Glomerular endothelial cell (primary cell): ENCODE measurements at places on chromosomes 12 and 14.

DNA sequence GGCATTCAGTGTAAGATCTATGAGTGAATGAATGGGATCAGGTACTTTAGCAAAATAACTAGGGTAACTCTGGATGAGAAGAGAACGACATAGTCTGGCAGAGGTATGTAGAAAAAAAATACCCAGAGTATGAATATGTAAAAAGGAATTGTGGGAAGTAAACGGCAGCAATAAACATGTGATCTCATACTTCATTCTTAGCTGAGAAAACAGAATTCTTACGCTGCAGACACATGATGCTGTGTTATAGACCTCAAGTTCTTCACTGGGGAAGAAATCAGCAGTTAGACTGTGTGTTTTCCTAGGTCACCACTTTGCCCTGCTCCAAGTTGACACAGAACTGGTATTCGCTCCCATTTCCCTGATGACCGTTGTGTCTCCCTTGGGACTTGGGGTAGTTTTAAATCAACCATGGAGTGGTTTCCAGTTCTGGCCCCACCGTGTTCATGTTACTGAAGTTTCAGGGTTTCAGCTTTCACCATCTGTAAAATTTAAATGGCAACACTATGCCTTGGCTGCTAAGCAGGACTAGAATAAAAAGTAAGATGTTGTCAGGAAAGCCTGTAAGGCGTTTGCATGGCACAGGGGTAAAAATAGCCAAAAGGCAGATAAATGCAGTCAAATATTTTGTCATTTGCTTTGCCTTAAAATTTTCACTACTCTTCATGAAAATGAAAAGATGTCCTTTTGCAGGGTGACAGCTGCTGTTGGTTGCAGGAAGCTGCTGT lies 223.7 kb downstream of the PELI2 start:
- DNase-seq = no peak

- DNase-seq = no peak
These were observed 8.0 kb downstream of the CCDC198 start for GRCh38 chr14:57485635-57486034.

- DNase-seq = no peak
These were observed 85.0 kb downstream of the PIWIL1 start for GRCh38 chr12:130422676-130423075.

DNA sequence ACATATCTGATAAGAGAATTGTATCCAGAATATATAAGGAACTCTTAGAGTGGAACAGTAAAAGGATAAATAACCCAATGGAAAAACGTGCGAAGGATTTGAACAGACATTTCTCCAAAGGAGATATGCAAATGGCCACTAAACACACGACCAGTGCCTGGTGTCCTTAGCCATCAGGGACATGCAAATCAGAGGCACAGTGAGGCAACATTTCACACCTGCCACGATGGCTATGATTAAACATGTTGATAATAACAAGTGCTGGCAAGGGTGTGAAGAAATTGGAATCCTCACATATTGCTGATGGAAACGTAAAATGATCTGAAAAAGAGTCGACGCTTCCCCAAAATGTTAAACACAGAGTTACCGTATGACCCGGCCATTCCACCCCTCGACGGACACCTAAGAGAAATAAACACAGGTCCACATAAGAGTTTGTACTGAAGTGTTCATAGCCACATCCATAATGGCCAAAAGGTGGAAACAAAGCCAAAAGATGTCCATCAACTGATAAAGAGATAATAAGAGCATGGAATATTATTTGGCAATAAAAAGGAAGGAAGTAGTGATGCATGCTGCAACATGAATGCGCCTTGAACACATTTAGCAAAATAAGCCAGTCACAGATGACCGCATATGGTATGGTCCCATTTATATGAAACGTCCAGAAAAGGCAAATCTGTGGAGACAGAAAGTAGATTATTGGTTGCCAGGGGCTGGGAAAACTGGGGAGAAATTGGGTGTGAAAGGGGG lies 6.3 kb upstream of the TMEM121 start:
- DNase-seq = no peak

DNA sequence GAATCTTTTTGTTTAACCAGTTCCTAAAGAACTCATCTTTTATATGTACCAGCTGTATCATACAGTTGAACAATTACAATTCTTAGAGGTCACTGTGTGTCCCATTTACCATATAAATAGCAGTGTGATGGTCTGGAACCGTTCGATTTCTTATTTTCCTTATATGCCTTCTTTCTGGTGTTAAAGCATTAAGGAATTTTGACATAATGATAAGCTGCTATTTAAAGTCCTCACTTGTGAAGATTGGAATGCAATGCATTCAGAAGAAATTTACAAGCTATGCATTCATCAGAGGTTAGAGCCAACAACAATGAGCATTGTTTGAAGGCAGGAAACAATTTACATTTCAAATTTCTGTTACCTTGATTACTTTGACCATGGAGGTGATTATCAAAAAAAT lies 80.0 kb upstream of the PRICKLE1 start:
- DNase-seq = no peak

GRCh38 chr12:128938886-128939285 lies 85.6 kb downstream of the GLT1D1 start:
- no peak for DNase-seq

DNA sequence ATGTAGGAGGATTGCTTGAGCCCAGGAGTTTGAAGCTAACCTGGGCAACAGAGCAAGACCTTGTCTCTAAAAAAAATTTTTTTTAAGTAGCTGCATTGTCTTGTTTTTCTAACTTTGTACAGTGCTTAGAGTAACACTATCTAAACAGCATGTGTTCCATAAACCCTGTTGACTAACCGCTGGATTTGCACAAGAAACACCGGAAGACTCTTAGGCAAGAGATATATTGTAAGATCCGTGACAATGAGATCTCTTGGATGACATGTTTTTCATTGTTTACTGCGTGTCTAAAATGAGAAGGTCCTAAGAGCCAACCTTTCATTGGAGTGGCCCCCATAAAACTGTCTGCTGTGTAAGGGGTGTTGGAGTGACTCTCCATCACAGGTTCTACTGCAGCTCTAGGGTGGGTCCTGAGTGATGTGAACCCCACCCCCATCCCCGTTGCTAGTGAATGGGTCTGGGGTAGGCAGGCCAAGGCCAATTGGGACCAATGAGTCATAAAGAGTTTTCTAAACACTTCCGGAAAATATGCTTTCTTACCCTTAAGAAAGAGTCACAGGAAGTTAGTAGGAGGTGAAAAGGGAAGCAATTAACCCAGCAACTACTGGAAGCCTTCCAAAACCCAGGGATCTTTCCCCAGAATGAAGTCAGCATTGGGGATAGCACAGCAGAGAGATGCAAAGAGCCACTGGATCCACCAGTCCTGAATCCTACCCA lies 24.3 kb upstream of the PCNX1 start:
- DNase-seq = peak; percentile 58

GRCh38 chr14:87785897-87786296 lies 207.1 kb downstream of the GALC start:
- no peak for DNase-seq

DNA sequence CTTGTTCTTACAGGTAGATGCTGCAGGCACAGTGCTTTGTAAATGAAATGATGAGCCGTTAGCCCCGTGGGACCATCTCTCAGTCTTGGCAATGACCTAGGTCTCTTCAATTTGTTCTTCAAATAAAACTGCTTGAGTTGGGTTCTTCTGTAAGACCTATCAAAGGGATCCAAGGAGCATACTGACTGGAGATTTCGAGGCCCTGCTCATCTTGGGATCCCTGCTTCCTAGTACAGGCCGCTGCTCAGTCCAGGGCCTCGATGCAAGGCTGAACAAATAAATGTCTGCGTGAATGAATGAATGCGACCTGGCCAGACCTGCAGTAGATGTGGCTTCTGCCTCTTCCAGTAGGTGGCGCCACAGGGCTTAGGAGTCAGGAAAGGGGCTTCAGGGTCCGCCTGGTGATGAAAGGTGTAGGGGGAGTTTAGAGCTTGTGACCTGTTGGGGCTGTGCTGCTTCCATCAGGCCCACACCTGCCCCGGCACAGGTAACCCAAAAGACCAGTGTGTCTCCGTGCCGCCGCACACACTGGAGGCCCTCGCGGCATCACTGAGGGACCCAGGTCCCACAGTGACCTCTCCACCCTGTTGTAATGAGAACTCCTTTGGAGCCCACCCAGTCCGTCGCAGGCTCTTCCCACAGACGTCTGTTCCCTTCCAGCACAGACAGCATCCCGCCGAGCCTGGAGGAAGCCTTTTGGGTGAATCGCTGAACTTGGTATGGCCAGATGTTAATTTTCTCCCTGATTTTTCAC lies 4.4 kb downstream of the CACNA1C start:
- no peak for DNase-seq

DNA sequence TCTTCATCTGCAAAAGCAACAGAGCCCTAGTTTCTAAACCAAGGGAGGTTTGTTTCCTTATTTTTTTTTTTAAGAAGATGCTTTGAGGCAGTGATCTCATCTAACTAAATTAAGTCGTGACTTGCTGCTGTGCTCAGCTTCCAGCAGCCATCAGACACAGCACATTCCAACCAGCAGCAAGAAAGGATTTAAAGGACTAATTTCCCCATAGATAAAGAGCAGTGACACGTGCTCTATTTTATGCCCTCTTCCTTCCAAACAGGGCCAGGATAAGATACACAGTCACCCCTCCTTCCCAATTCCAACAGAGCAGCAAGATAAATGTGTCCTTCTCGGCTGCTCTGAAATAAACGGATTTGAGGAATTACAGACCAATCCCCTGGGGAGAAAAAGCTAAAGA lies 81.7 kb downstream of the PRKAB1 start:
- no peak for DNase-seq

DNA sequence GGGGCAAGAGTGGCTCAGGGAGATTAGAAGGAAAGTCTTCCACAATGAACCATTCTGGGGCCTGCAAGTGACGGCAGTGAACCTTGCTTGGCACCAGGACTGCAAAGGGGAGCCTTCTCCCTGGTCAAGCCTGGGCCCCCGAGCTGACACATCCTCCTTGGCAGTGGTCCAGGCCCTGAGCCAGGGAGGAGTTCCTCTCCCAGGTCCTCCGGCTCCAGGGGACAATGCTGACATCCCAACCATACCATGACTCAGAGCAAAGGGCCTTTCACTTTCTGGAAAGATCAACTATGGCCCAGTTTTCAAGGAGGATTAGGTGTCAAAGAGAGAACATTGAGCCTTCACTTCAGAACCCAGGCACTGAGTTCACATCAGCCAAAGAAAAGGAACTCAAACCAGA lies 756.5 kb upstream of the TBX3 start:
- DNase-seq = no peak

DNA sequence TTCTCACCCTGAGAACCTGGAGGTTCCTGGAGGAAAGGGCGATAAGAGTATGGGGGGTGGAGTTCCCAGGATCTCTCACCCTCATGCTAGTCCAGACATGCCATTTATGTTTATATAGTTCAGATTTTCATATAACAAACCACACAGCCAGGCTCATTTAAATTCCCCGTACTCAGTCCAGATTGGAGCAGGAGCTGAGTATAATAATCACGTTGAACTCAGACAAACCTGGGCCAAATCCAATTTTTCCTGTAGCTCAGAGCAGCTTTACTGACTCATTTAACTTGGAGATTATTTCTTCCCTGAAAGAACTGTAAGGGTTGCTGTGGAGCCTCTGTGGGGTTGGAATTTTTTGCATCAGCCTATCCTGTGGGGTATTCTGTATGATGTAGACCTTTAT lies 660.8 kb downstream of the TMEM121 start:
- DNase-seq = no peak

- DNase-seq = no peak
These were observed 214.7 kb upstream of the FLRT2 start for GRCh38 chr14:85315290-85315689.

DNA sequence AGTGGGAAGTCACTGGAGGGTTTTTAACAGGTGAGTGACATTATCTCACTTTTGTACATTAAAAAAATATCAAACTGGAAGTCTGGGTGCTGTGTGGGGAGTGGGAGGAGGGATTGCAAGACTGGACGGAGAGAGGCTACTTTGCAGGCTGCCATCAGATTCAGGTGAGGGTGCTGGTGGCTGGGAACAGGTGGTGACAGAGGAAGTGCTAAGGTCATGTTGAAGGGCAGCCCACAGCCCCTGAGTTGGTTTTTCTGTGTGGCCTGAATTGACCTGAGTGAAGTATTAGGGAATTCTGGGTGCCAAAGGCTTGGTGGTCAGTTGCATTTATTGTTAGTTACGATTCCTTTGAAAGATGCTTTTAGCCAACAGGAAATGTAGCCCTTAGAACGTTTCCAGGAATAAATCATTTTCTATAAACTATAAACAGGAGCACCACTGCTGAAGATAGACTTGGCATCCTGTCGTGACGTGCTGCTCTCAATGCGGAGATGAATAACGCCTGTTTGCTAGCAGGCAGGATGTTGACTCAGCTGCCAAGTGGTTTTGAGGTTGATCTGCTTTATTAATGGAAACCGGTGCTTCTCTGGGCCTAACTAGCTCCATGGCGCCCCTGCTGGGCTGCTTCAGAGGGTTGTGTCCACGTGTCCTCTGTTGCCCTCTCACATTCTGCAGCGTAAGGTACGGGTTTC lies 707.5 kb upstream of the TMEM132C start:
- peak; percentile 29 for DNase-seq

- no peak for DNase-seq
These were observed 117.7 kb downstream of the ADCK1 start for GRCh38 chr14:77917491-77918201.

DNA sequence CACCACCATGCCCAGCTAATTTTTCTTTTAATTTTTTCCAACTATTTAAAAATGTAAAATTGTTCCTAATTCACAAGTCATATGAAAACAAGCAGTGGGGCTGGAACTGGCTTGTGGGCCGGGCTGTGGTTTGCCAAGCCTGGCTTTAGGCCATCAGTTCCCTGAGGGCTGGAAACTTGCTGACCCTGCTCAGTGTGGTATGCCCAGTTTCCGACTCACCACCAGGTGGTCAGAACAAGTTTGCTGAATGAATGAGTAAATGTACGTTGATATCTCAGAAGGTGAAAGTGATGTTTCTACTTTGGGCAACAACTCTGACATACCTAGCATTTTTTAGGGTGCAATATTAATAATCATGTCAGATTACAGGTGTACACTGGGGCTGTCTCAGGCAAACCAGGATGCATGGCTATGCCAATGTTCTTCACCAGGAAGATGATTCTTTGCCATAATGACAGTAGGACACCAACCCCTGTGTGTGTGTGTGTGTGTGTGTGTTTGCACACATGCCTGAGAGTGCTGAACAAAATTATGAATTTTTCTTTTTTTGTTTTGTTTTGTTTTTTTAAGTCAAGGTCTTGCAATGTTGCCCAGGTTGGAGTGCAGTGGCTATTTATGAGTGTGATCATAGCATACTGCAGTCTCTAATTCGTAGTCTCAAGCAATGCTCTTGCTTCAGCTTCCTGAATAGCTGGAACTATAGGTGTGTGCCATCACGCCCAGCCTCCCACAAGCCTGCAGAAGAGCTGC lies 106.1 kb downstream of the PTPN11 start:
- DNase-seq = no peak

GRCh38 chr14:61153914-61154545 lies 127.1 kb downstream of the TMEM30B start:
- DNase-seq = no peak

DNA sequence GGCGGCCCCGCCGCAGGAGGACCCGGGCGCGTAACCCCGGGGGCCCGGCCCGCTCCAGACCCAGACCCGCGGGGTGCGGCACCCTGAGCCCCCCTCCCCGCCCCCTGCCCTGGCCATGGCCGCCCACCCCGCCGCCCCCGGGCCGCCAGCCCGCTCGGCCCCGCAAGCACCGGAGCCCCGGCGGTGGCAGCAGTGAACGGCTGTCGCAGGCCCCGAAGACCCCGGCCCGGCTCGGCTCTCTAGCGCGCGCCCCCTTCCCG lies 221 bp downstream of the MARCHF9 start:
- DNase-seq = no peak
